Kidney epithelial cell (primary cell): ENCODE measurements at places on chromosomes 4 and X. TPM values are rescaled to one million over a fixed set of nuclear protein-coding genes. Genes with fewer than 3 reads are reported as not detected.

The CCDC120 gene
- total RNA-seq: 5.5 and 6.4 TPM in 2 replicates

The F9 gene
- not detected in 2 replicates for total RNA-seq

The S100P gene
- 6.8 and 8.8 TPM in 2 replicates for total RNA-seq

The PFKFB1 gene
- 0.14 TPM in 1 of 2 replicates, not detected in the other for total RNA-seq

The TXK gene
- total RNA-seq: 0.48 and 0.67 TPM in 2 replicates

The PDE5A gene
- total RNA-seq: 2.2 and 7.6 TPM in 2 replicates

The KLHL2 gene
- 12.9 and 17.7 TPM in 2 replicates for total RNA-seq

The RTL5 gene
- 2.3 and 2.7 TPM in 2 replicates for total RNA-seq

The BEX5 gene
- 4.2 and 7.2 TPM in 2 replicates for total RNA-seq

The LDB2 gene
- total RNA-seq: 0.07 and 0.46 TPM in 2 replicates

The RPS3A gene
- total RNA-seq: 4,215 and 4,820 TPM in 2 replicates

The GSX2 gene
- not detected in 2 replicates for total RNA-seq

The C4orf54 gene
- total RNA-seq: not detected in 2 replicates

The RTL9 gene
- under 0.01 TPM in 1 of 2 replicates, not detected in the other for total RNA-seq

The FAM149A gene
- 22.2 and 22.9 TPM in 2 replicates for total RNA-seq

The PRDM5 gene
- total RNA-seq: 7.1 and 7.3 TPM in 2 replicates

The GPRASP3 gene
- 3.1 and 9.5 TPM in 2 replicates for total RNA-seq

The METAP1 gene
- total RNA-seq: 56.0 and 58.9 TPM in 2 replicates

The ITM2A gene
- total RNA-seq: not detected in 2 replicates

The EDA2R gene
- 12.6 and 14.2 TPM in 2 replicates for total RNA-seq

The LONRF3 gene
- 7.2 and 8.1 TPM in 2 replicates for total RNA-seq

The LRAT gene
- 1.1 and 1.2 TPM in 2 replicates for total RNA-seq

The CCDC149 gene
- total RNA-seq: 4.9 and 8.0 TPM in 2 replicates

The ASB9 gene
- 0.25 and 3.6 TPM in 2 replicates for total RNA-seq

The HSFX3 gene
- not detected in 2 replicates for total RNA-seq

The RXFP1 gene
- total RNA-seq: not detected in 2 replicates

The DCHS2 gene
- 0.75 and 3.1 TPM in 2 replicates for total RNA-seq
